ENCODE measurements at places on chromosomes 6 and 20.
A peak's percentile ranks its signal among the peaks of the same experiment; 100 is the strongest.

- DNase-seq: no peak
Measured at GRCh38 chr6:11712760-11713159, 65.8 kb downstream of the ADTRP start.

DNA sequence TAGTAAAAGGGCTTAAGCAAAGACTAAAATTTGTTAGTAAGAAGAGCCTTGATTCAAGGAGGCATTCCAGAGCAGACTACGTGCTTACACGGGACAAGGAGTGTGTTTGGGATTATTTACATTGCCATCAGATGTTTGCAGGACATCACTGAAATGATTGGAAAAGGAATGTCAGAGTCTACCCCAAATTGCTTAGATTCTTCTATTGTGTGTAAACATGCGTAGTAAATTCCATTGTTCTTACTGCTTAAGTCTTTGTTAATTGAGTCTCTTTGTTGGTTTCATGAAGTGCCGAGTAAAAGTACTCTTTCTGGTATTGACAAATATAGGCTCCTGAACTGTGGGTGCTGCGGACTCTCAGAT, 60.5 kb downstream of the CD83 start:
- no peak for DNase-seq

- DNase-seq: no peak
Measured at GRCh38 chr20:60252866-60253265, 294.6 kb downstream of the CDH26 start.

- DNase-seq: no peak
Measured at GRCh38 chr6:4398791-4399190, 263.4 kb upstream of the ECI2 start.

GRCh38 chr6:75084018-75084417, 121.8 kb downstream of the COL12A1 start:
- no peak for DNase-seq

DNA sequence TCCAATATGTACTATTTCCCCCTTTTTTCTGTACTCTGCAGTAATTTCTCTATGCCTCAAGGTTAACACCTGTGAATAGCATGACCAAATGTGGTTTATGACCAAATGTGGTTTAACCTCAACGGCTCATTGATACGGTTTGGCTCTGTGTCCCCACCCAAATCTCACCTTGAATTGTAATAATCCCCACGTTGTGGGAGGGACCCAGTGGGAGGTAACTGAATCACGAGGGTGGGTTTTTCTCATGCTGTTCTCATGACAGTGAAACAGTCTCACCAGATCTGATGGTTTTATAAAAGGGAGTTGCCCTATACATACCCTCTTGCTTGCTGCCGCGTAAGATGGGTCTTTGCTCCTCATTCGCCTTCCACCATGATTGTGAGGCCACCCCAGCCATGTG, 18.7 kb downstream of the DEK start:
- no peak for DNase-seq

GRCh38 chr6:144223686-144224085, 61.4 kb upstream of the UTRN start:
- no peak for DNase-seq

- DNase-seq: peak; percentile 41
Measured at GRCh38 chr6:16486661-16487060, 248.3 kb downstream of the GMPR start.

DNA sequence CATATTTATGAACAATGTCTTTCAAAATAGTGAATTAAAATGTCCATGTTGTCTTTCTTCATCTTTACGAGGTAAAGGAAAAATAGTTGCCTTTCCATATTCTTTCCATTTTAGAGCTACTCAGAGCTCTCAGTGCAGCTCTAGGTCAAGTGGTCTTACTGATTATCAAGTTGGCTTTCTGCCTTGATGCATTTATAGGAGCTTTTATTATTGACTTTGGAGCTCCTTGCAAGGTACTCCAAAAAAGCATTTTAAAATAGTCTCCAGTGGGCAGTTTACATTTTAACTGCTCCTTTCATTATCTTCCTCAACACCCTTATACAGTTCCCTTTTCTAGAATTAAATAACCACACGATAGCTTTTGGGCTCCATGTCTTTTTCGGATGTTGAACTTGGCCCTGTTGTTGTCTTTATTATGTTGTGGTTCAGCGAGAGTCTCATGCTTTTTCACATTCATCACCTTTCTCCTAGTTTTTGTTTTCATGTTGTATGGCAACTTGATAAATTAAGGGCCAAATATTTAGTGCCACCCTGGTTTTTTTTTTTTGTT, 122.9 kb downstream of the CLIC5 start:
- no peak for DNase-seq
